ENCODE measurements at places on chromosomes 1 and 21.

GRCh38 chr1:27590917-27591508 lies 12.9 kb downstream of the AHDC1 start:
- DNase-seq = no peak

- DNase-seq = no peak
Observed at GRCh38 chr1:24892188-24893153, 37.6 kb downstream of the RUNX3 start.

DNA sequence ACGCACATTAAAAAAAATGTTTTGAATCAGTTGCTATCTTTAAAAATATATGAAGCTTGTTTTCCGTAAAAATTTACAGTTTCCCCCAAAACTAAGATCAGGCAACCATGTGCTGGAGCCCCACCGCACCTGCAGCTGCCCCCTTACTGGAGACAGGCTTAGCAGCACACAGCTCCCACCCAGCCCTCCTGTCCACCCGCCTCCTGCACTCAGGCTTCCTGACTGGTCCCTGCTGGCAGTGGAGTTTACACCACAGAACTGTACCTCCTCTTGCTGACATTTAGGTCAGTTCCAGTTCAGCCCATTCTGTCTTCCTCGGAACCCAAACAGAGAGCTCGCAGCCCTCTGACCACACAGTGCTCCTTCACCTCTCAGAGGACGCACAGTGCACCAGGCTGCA lies 2.1 kb downstream of the GPR161 start:
- no peak for DNase-seq

- DNase-seq = no peak
Observed at GRCh38 chr1:40684669-40685068, 6.8 kb upstream of the NFYC start.

DNA sequence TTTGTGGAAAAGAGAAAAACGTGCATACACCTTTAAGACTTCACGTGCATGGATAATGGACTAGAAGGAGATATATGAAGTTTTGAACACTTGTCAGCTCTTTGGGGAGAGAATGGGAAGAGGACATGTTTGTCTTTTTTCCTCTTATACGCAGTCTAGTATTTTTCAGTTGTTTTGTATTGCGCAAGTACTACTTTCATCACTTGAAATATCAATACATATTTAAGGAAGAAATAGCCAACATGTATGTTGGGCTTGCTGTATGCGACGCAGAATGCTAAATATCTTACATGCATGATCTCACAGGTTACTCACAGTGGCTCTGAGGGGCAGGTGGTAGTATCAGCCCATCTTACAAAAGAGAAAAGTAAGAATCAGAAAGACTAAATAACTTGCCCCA lies 176.5 kb upstream of the RUNX1 start:
- DNase-seq = no peak
